ENCODE measurements at places on chromosomes 7 and 10.

DNA sequence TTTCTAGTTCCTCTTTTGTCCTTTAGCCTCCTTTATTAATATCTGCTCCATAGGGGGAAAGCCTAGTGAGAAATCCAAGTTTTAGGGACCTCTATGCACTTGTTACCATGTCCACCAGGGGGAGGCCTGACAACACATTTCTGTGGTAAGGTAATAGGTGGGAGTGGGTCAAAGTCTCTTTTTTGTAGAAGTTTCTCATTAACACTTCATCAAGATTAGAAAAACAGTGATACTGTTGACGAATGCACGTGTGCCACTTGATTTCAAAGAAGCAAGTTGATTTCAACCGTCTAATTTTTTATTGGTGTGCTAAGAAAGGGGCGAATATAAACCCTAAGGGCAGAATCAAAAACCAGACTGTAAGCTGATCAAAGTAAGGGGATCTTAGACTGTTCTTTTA lies 30.6 kb downstream of the CISD1 start:
- peak; percentile 40 for DNase-seq

DNA sequence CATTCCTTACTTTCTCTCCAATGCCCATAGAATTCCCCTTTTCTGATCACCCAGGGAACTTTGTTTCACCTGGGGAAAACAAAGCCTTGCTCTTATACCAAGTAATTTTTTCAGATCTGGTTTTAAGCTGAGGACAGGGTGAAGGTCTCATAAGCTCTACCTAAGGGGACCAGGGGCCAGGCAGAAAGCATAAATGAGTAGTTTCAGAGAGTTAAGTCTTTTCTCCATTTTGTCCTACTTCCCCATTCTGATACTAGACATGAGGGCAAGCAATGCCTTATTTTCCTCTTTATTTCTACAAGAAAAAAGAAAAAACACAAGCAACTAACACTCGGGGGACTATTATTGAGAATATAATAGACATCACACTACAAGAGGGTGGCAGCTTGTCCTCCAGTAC lies 2.9 kb downstream of the AKR1D1 start:
- DNase-seq: no peak

GRCh38 chr10:47257396-47258120 lies 42.4 kb upstream of the GDF10 start:
- DNase-seq: no peak

DNA sequence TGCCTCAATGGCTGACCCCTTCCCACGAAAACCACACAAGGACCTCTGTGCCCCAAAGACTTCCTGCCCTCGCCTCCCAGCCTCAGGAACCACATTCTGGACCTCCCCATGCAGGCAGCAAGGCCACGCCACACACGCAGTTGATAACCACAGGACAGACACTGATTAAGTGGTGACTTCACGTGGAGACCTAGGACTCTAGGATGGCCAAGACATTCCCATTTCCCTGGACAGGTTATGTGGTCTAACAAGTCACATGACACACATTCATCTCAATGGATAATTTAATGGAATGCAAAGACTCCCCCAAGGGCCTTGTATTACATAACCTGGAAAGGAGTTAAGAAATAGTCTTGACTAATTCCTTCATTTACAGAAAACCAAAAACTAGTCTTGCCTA lies 110.2 kb downstream of the LARP4B start:
- no peak for DNase-seq

GRCh38 chr10:113565364-113565763 lies 12.5 kb downstream of the HABP2 start:
- peak; percentile 12 for DNase-seq

GRCh38 chr7:117669818-117670217 lies 190.0 kb downstream of the CFTR start:
- DNase-seq: no peak

DNA sequence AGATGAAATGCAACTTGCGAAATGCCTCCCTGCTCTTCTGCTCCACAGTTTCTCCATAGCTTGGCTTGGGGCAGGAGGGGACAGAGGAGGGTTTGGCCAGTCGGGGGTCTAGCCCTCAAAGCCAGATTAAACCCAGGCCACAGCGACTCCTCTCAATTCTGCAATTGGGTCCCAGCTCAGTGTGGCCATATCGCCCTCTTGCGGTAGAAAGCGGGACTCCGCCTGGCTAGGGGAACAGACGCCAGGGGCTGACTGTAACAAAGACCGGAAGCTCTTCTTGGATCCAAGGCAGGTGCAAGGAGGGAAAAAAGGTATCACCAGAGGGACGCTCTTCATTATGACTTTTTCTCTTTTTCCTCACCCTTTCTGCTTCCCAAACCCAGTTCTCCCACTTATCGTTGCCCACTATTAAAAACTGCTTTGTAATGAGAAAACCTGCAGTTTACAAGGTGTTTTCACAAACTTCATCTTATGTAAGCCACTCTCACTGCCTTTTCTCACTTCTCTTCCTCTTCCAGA lies 36.6 kb upstream of the TNPO3 start:
- DNase-seq: peak; percentile 49

DNA sequence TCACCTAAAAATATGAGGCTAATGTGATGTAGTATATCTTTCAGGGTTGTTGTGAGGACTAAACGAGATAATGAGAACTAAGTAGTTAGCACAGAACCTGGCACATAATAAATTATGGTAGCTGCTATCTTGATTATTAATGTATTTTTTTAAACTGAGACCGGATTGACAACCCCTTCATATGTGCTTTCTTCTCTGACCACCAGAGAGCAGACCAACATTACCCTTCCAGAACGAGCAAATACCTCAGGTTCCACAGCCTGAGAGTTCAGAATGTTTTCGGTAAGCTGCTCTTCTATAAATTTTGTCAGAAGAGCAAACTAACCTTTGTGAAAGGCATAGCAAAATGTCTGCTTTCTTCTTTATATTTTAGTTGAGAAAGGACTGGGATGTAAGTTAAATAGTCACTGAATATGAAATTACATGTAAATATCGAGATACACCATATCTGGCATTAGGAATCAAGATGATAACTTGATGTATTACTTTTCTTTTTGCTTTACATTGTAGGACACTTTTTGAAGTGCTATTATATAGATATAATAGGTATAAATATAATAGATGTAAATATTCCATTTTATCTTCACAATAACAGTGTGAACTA lies 13.6 kb upstream of the BPGM start:
- no peak for DNase-seq

GRCh38 chr10:73161662-73162061 lies 6.1 kb downstream of the ECD start:
- no peak for DNase-seq

- peak; percentile 90 for DNase-seq
These were observed 174.0 kb upstream of the TCF7L2 start for GRCh38 chr10:112775892-112776674.

DNA sequence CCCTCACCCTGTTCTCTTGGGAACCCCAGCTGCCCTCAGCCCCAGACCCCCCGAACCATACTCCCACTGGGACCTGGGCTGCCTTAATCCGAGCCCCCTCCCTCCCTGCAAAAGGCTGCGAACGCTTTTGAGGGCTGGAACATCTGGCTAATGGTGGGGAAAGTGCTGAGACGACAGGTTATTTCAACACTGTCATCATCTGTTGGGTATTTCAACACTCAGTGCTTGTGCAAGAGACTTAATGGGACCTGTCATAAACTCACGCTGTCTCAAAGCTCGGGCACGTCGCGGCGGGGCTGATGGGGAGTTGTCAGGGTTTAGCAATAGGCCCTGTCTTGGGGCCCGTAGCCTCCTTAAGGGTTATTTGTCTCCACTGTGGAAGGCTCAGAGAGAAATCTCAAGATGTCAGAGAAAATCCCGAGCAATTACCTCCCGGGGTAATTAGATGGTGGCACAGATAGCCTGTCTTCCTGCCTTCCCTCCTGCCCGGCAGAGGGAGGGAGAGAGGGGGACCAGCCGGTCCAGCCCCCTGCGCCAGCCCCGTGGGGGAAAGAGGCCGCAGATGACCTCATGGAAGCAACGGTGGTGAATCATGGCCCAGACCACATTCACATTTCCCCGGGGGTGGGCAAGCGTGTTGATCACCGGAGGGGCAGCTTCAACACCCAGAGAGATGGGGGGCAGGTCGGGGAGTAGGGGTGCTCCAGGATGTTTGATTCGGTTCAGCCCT lies 88.7 kb upstream of the MYL10 start:
- DNase-seq: no peak

DNA sequence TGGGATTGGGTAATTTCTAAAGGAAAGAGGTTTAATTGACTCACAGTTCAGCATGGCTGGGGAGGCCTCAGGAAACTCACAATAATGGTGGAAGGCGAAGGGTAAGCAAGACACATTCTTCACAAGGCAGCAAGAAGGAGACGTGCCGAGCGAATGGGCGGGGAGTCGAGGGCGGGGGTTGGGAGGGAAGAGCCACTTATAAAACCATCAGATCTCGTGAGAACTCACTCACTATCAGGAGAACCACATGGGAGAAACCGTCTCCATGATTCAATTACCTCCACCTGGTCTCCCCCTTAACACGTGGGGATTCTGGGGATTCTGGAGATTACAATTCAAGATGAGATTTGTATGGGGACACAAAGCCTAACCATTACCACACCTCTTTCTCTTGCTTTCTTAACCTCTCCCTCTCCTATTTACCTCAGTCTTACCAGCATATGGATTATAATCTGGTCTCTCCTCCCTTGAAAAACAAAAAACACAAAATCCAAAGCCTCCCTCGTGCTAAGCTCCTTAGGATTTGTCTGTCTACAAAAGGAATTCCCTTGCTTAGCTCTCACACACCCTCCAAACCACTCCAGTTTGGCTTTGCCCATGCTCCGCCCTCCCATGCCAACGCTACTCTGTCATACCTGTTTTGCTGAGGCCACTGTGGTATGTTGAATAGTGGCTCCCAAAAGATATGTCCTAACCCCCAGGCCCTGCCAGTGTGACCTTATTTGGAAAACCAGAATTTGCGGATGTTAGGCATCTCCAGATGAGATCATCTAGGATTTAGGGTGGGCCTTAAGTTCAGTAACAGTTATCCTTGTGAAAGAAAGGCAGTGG lies 19.6 kb upstream of the EFCAB10 start:
- DNase-seq: no peak

DNA sequence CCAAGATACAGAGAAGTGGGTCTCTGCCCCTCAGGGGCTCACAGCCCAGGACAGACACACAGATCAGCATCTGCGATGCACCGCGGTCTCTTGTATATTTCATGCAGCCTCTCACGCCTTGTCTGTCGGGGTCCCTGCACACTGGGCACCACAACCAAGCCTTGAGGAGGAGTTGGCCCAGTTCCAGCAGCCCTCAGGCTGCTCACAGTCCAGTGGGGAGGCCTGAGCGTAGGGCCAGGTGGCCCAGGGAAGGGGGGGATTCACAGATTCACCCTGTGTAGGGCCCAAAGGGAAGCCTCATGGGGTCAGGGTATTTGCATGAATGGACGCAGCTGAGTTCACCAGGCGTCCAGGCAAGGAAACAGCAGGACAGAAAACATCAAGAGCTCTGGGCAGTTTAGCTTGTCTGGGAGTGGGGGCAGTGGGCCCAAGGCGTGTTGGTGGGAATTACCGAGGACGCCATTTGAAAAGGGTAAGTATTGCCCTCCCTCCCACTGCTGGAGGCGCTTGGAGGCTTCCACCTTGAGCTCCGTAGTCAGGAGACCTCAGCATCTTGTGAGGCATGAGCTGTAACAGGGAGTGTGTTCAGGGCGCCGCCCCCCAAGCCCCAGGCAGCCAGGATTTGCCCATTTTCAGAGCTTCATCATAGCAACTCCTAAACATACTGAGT lies 129.1 kb upstream of the CHST15 start:
- no peak for DNase-seq

DNA sequence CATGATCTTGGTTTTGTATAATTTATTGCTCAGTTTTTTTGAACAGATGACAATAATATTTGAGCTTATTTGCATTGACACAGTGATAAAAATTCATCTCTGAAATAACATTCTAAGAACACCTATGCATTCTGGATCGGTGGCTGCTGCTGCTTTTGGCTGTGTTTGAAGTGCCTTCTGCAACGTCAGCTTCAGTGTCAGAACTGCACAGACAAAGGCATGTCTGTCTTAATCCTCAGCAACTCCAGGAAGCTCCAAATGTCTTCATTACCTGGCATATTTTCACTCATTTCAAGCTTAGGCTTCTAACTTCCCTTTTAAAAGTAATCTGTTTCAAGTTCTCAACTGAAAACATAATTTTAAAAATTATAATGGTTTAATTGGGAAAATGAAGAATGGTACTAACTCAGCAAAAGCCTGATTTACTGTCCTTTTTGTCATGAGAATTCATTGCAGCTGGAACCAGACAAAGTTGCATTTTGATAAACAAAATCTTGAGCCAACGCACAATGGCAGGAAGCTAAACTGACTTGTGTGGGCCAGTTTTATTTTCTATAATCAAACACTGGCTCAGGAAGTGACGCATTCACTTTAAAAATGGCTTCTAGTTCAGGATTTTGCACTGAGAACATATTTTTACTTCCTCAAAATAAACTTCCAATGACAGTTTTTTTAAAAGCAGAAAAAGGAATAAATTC lies 38.7 kb downstream of the NPS start:
- no peak for DNase-seq

DNA sequence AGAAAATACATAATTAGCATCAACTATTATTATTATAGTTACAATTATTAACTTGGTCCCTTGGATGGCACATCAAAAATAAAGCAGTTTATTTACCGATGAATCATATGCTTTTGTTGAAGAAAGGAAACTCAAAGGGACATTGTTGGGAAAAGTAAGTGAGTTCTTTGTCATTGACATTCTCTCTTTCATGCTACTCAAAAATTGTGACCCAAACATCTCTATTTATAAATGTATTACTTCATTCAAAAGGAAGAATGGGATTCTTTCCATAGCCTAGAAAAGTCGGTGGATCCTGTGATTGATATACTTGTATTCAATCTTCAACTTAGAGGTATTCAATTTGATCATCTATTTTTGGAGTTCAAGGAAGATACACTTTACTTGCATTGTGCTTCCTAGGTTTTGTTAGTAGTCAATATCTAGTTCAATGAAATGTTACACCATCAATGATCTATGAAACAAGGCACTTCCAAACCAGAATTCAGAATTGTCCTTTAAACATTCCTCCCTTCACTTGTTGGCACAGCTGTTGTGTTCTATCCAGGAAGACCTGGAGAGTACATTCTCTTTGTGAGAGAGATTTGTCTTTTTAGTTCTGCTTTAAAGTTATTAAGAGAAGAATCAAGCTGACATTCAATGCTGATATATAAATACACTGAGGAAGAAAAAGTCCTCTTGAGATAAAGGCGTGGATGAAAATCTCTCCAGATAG lies 235.2 kb downstream of the TMEM26 start:
- peak; percentile 68 for DNase-seq
